ENCODE measurements at places on chromosomes 7 and 10.
A peak's percentile ranks its signal among the peaks of the same experiment; 100 is the strongest.

- no peak for DNase-seq
These were observed 288.3 kb upstream of the MKLN1 start for GRCh38 chr7:131039355-131039762.

- DNase-seq = no peak
These were observed 55.3 kb downstream of the TCF7L2 start for GRCh38 chr10:113005380-113005779.

GRCh38 chr10:34655286-34656170 lies 159.6 kb downstream of the PARD3 start:
- peak; percentile 33 for DNase-seq

DNA sequence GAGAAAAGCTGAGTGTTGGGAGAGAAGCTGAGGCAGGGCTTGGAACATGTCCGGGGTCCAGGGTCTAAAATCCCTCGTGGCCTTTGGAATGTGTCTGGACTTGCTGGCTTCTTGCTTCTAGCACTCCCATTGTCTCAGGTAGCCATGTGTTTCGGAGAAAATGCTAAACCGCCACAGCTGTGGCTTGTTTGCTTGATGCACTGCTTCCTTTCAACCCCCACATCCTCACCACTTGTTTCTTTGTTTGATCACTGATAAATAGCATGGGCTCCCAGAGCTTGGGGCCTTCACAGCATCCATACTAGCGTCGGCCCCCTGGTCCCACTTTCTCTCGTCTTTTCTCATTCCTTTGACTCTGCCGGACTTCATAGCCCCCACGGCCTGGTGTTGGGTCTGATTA lies 102.7 kb downstream of the ANKRD26 start:
- DNase-seq = no peak

- DNase-seq = peak; percentile 85
These were observed 16.0 kb downstream of the PAPSS2 start for GRCh38 chr10:87675396-87676376.

DNA sequence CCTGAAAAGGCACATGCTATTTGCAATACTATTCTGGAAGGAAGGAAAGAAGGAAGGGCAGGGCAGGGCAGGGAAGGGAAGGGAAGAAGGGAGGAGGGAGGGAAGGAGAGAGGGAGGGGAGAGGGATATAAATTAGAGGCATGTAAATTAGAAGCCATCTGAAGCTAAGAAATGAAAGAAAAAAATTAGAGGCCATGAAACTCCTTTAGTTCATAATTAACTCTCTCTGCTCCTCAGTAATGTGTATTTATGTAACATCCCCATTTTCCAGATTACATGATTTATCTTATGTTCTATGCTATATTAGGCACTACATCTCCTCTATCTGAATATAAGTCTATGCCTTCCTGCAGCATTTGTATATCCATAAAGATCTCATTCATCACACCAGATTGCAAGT lies 12.7 kb upstream of the JCAD start:
- DNase-seq = no peak

- peak; percentile 52 for DNase-seq
These were observed 23.3 kb downstream of the PRTFDC1 start for GRCh38 chr10:24929056-24929544.

- DNase-seq = no peak
These were observed 45.3 kb upstream of the RAPGEF5 start for GRCh38 chr7:22402250-22402649.

All from AG04449 (cell line).